ENCODE measurements at places on chromosomes 3 and 15.

DNA sequence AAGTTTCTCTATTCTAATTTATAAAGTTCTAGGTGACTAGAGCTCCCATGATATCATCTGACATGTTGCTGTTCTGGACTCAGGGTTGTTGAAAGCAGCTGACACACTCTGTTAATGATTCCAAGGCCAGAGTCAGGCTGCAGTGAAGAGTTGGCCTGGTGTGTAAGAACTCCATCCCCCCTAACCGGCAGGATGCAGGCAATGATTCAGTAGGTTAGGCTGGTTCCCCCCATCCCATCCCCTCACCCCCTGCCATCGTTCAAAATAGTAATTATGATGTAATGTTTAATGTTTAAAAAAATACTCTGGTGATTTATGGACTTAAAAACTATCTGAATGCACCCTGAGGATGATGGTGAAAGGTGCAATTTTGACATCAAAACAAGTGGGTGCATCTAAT, 4.6 kb upstream of the TRIM71 start:
- DNase-seq = no peak

GRCh38 chr15:100438570-100438969, 90.2 kb downstream of the CERS3 start:
- DNase-seq = peak; percentile 20

- no peak for DNase-seq
Observed at GRCh38 chr3:26437678-26438077, 184.9 kb upstream of the LRRC3B start.

GRCh38 chr3:69320871-69321271, 65.0 kb downstream of the FRMD4B start:
- DNase-seq = no peak

GRCh38 chr15:47504624-47505256, 212.6 kb upstream of the SEMA6D start:
- no peak for DNase-seq

GRCh38 chr3:119639494-119640350, 20.7 kb downstream of the POPDC2 start:
- DNase-seq = no peak

- DNase-seq = no peak
Observed at GRCh38 chr3:167930453-167930852, 165.3 kb downstream of the GOLIM4 start.

- DNase-seq = no peak
Observed at GRCh38 chr3:53550005-53550620, 55.7 kb downstream of the CACNA1D start.

GRCh38 chr15:80434926-80435720, 30.9 kb downstream of the ARNT2 start:
- no peak for DNase-seq

GRCh38 chr15:99998661-99999101, 265.4 kb upstream of the LYSMD4 start:
- DNase-seq = no peak

DNA sequence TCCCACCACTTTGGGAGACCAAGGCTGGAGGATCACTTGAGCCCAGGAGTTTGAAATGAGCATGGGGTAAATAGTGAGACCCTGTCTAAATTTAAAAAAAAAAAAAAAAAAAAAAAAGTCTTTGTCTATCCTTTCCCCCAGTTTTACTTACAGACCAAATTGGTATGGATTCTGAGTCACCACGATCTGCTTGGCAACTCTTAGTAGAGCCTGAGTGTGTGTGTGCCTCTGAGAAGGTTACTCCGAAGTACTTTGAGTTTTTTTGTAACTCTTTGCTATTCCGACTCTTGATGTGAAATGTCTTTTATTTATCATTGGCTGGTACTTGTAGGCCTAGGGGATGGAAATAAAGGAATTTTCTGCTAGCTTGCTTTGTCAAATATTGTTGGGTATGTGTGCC, 63.3 kb downstream of the RBM6 start:
- DNase-seq = no peak

- DNase-seq = no peak
Observed at GRCh38 chr3:186933816-186934215, 3.5 kb downstream of the ST6GAL1 start.

GRCh38 chr15:57405133-57405532, 28.8 kb downstream of the CGNL1 start:
- DNase-seq = no peak

DNA sequence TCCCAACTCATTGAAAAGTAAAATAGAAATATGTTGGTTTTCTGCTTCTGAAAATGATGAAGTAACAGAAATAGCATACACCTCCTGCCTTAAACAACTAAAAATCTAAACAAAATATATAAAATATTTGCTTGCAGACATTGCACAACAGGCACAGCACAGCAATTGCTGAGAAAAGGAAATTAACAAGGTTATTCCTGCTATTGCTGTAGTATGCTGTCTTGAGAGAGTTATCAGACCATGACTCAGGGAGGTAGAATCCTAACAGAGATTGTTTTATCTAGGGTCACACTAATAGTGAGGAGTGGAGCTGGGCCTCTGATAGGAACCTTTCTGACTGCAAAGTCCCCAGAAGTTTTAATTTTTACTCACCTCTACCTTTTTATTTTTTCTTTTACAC, 72.6 kb downstream of the ZBTB20 start:
- no peak for DNase-seq

GRCh38 chr15:68770216-68770615, 50.5 kb downstream of the ANP32A start:
- no peak for DNase-seq

- no peak for DNase-seq
Observed at GRCh38 chr15:22845289-22845900, 6.9 kb downstream of the NIPA2 start.

DNA sequence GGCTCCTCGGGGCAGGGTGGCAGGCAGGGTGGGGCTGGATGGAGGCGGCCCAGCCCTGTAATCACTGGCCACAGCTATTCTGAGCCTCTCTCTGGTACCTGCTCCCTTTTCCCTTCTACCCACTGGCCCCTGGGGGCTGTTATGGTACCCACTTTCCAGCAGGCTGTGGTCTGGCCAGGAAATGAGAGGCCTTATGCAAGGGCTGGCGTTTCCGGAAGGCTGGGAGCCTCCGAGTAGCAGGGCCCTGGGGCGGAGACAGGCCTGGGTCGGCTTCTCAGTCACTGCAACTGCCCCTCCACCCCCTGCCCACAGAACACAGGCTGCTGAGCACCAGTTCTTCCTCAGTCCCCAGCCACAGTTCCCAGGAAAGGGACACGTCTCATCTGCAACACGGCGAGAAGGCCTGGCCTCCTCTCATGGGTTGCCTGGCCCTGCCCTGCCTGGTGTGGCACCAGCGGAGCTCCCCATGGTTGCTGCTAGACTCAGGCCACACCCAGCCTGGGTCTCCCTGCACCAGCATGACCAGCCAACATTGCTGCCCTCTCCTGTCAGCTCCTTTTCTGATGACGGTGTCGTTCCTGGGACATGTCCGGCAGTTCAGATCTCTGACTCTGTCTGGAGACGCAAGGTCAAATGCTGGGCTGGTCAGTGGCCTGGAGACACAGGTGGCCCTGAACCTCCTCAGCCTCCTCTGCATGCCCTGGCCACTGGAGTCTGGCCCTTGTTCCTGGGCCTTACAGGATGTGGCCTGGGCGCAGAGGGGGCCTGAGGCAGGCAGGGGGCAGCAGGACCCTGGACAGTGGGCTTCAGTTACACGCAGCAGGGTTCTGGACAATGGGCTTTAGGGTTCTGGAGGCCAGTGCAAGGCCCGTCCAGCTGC, 6.5 kb downstream of the CHST13 start:
- no peak for DNase-seq

- no peak for DNase-seq
Observed at GRCh38 chr3:50122071-50122470, 33.1 kb upstream of the SEMA3F start.

DNA sequence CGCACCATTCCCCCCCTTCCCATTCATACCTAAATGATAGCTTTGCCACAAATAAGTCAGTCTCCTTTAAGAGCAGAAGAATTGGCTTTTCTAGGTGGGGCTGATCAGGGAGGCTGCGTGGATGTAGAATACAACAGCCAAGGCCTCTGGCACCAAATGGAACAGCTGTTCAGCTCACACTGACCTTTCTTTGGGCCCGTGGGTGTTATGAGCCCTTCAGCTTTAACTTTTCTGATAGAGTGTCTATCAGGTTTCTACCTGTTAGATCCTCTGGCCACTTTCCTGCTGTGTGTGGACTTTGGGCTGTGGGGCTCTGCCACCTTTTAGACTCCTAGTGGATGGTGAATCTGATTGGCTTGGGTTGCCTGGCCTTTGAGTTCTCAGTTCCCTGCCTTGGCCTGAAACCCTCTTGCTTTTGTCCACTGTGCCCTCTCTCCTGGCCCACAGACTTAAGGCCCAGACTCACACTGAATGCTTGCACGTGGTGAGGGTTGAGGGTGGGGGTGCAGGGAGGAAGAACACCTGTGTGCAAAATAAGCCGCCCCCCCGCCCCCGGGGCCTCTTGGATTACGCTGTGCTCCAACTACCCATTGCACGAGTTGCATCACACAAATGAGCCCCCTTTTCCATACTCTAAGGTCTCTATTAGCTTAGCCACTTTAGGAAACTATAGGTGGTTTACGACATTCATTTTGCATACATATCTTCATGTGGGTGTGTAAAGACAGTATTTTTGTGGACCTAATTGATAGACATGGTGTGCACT, 1.3 kb upstream of the RFX7 start:
- peak; percentile 37 for DNase-seq

- DNase-seq = no peak
Observed at GRCh38 chr3:33250712-33251111, 26.5 kb upstream of the FBXL2 start.

GRCh38 chr3:134617608-134618477, 33.0 kb downstream of the KY start:
- no peak for DNase-seq

DNA sequence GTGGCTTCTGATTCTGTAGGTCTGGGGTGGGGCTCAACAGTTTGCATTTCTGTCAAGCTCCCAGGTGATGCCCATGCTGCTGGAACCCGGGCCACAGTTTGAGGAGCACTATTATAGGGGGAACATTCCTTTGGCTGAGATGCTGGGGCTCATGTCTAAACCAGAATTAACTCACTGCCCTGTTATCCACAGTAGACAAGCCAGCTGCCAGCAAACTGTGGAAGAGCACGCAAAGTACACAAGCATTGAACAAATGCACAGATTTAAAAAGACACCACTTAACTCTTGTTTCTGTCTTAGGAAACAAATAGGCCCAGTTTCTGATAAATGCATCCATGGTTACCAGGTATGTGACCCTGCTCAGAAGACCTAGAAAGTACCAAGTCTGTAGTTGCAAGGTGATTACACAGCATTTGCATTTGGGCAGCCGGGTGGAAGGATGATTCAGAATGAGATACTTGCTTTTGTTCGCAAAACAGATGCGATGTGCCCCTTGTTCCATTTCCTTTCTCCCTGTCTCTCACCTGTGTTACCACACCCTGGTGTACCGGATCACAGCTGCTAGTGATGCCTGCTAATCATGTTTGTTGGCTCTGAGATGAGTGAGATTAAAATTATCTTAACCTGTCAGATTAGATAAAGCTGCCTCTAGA, 12.4 kb downstream of the GYG1 start:
- DNase-seq = peak; percentile 20

- no peak for DNase-seq
Observed at GRCh38 chr15:62209821-62210220, 44.7 kb upstream of the C2CD4B start.

DNA sequence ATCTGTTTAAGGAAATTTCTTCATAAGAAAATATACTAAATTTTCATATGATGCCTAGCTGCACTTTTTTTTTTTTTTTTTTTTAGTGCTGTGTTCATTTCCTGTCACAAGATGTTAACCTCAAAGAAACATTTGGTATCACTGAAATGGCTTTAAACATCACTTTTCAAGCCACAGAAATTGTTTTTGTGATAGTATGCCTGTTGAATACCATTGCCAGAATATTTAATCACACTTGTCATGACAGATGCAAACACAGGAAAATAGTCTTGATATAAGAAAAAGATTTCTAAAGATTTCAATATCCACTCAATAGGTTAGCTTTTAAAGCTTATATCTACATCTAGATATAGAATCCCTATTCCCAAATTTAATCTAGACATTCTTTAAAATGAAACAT, 608.5 kb upstream of the AGTR1 start:
- no peak for DNase-seq

- DNase-seq = peak; percentile 57
Observed at GRCh38 chr3:143973259-143974021, 1.8 kb downstream of the DIPK2A start.

- DNase-seq = no peak
Observed at GRCh38 chr3:150129166-150129565, 158.5 kb upstream of the PFN2 start.

DNA sequence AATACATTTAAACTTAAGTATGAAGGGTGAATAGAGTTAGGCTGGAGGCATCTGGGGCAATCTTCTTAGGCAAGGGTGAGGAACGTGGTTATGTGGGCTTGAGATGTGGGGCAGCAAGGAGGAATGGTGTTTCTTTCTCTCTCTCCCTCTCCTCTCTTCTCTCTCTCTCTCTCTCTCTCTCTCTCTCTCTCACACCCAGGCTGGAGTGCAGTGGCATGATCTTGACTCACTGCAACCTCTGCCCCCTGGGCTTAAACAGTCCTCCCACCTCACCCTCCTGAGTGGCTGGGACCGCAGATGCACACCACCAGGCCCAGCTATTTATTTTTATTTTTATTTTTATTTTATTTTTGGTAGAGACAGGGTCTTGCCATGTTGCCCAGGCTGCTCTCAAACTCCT, 4.0 kb upstream of the MGA start:
- DNase-seq = no peak

DNA sequence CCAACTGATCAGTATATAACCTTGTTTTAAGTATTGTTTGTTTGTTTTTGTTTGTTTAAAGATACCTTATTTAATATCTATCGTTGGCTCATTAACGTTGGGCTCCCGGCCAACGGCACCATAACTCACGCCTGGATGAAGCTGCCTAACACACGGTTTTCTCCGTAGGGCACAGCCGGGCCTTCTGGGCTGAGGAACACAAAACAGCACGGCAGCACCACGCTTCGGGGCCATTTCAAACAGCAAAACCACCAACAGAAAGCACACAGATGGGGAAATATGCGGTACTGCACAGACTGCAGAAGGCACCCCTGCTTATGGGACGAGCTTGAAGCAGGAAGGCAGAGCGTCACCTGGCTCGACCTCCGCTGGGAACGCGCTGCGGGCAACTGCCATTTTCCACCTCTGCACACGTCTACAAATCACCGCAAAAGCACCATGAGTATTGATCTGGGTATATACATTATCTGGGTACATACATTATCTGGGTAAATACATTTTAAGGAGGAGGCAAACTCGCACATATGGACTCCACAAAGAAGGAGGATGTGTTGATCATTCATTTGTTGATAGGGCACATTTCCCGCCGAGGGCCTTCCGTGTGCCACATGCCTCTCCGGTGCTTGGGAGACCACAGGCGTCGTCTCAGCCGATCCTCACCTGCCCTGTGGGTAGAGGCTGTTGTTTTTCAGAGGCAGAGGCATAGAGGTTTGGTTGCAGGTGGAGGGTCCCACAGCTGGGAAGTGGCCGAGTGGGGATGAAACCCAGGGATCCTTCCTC, 123.7 kb upstream of the ATP2B2 start:
- DNase-seq = no peak
